ENCODE measurements at places on chromosomes 5 and 9. TPM values are rescaled to one million over a fixed set of nuclear protein-coding genes. Genes with fewer than 3 reads are reported as not detected.

MLANA gene
- 0.99 TPM for polyA plus RNA-seq

PCDHB16 gene
- polyA plus RNA-seq, result 5.6 TPM

EMB gene
- polyA plus RNA-seq, result 6.0 TPM

HMGXB3 gene
- 31.7 TPM for polyA plus RNA-seq

KIF12 gene
- polyA plus RNA-seq, result 155 TPM

ABO gene
- polyA plus RNA-seq, result 29.2 TPM

SDHA gene
- 151 TPM for polyA plus RNA-seq

LHX3 gene
- polyA plus RNA-seq, result not detected

GPR150 gene
- not detected for polyA plus RNA-seq

ZNF354B gene
- polyA plus RNA-seq, result 21.3 TPM

CBY3 gene
- 0.26 TPM for polyA plus RNA-seq

OCLN gene
- polyA plus RNA-seq, result 6.4 TPM

FBN2 gene
- polyA plus RNA-seq, result 73.4 TPM

OMD gene
- polyA plus RNA-seq, result 7.4 TPM

HTR4 gene
- polyA plus RNA-seq, result 0.11 TPM

ZNF366 gene
- polyA plus RNA-seq, result 3.5 TPM

ACER2 gene
- 23.9 TPM for polyA plus RNA-seq

ADCY2 gene
- 7.1 TPM for polyA plus RNA-seq

C5orf58 gene
- polyA plus RNA-seq, result 0.30 TPM

CDH9 gene
- polyA plus RNA-seq, result 8.6 TPM

CETN3 gene
- 57.8 TPM for polyA plus RNA-seq

C1QTNF2 gene
- polyA plus RNA-seq, result 2.2 TPM

PCDHGA3 gene
- polyA plus RNA-seq, result 2.3 TPM

TMEM232 gene
- 6.1 TPM for polyA plus RNA-seq

CPLANE1 gene
- 29.7 TPM for polyA plus RNA-seq

TRIM7 gene
- 0.43 TPM for polyA plus RNA-seq

ARHGAP26 gene
- 9.9 TPM for polyA plus RNA-seq

SPINK5 gene
- polyA plus RNA-seq, result 0.21 TPM

SLC46A2 gene
- polyA plus RNA-seq, result 0.47 TPM

PHAX gene
- 64.2 TPM for polyA plus RNA-seq

PCSK5 gene
- polyA plus RNA-seq, result 17.5 TPM

ELOVL7 gene
- 0.76 TPM for polyA plus RNA-seq

N4BP3 gene
- 4.0 TPM for polyA plus RNA-seq

GPR21 gene
- polyA plus RNA-seq, result 0.32 TPM

NKD2 gene
- polyA plus RNA-seq, result 13.5 TPM

CD14 gene
- polyA plus RNA-seq, result 52.7 TPM

FOXD4L6 gene
- polyA plus RNA-seq, result not detected

CAMK2A gene
- 2.4 TPM for polyA plus RNA-seq

MED27 gene
- polyA plus RNA-seq, result 21.5 TPM

GLRX gene
- polyA plus RNA-seq, result 59.4 TPM

CARD6 gene
- 3.2 TPM for polyA plus RNA-seq

TAF11L5 gene
- polyA plus RNA-seq, result not detected

NREP gene
- 1,008 TPM for polyA plus RNA-seq

NNT gene
- polyA plus RNA-seq, result 71.8 TPM

IRX2 gene
- polyA plus RNA-seq, result 0.52 TPM

BARX1 gene
- polyA plus RNA-seq, result 0.24 TPM

GPSM1 gene
- 30.2 TPM for polyA plus RNA-seq

FOXI1 gene
- polyA plus RNA-seq, result 8.9 TPM

SLC6A3 gene
- polyA plus RNA-seq, result 0.47 TPM

IGFBPL1 gene
- polyA plus RNA-seq, result 0.90 TPM

TNFSF15 gene
- polyA plus RNA-seq, result 9.1 TPM

ENHO gene
- polyA plus RNA-seq, result 1.8 TPM

TTF1 gene
- 19.3 TPM for polyA plus RNA-seq
